ENCODE measurements at places on chromosomes 2 and 18.

DNA sequence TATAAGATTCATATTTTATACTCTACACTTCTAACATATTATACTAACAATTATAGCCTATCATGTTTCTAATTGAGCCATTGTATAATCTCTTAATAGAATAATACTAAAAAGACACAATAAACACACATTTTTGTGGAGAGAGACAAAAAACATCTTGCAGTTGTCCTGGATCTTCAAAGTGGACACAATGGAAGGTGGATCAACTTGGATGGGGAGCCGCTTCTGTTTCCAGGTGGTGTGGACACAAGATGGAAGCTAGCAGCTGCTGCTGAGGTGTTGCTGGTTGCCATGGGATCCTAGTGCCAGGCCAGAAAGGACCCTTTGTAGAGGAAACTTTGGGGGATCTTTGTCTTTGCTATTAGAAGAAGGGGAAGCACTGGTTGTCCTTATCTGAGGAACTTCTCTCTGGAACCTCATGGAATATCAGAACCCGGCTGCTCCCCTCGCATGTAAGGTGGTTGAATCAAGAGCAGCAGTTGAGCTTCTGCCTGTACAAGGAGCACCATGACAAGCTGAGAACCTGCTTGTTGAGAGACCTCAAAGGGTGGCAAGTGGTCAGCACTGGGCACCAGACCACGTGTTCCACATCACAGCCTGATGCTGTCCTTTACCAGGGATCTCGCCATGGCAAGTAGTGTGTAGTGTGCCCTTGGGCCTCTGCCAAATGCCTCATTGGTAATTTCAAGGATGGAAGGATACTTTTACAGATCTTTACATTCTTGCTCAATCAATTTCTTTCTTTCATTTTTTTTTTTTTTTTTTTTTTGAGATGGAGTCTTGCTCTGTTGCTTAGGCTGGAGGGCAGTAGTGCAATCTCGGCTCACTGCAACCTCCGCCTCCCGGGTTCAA, 232.2 kb downstream of the MYCN start:
- DNase-seq, result no peak

GRCh38 chr2:195407783-195408182, 249.2 kb upstream of the SLC39A10 start:
- peak; percentile 60 for DNase-seq

GRCh38 chr2:13779996-13780395, 852.5 kb upstream of the LRATD1 start:
- no peak for DNase-seq

DNA sequence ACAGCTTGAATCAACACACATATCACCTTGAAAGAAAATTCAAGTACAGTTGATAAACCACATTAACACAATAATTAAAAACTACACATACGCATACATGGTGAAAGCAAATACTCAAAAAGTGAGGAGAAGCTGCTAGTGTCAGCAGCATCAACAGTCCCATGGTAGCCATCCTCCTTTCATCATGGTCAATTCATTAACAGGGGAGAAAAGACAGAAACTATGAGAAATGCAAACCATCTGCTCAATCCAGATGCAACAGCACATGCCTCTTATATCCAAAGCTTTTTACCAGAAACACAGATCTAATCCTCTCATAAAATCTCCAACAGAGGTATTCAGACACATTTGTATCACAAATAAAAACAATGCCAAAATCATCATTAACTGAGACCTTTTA, 81.9 kb upstream of the CHRNA1 start:
- DNase-seq, result no peak

DNA sequence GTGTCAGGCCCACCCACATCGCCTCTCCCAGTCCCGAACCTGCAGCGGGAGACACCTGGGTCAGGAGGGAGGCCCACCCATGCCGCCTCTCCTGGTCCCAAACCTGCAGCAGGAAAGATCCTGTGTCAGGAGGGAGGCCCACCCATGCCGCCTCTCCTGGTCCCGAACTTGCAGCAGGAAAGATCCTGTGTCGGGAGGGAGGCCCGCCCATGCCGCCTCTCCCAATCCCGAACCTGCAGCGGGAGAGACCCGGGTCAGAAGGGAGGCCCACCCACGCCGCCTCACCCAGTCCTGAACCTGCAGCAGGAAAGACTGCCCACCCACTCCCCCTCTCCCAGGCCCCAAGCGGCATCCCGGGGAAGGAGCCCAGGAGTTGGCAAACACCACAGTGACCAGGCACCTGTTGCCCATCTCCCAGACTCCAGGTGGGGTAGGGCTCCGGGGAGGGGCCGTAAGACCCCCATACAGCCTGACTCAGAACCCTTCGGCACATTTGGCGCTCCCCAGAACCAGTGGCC, 7.8 kb downstream of the SLC66A2 start:
- no peak for DNase-seq

- no peak for DNase-seq
Observed at GRCh38 chr2:1137264-1137663, 186.6 kb downstream of the SNTG2 start.

DNA sequence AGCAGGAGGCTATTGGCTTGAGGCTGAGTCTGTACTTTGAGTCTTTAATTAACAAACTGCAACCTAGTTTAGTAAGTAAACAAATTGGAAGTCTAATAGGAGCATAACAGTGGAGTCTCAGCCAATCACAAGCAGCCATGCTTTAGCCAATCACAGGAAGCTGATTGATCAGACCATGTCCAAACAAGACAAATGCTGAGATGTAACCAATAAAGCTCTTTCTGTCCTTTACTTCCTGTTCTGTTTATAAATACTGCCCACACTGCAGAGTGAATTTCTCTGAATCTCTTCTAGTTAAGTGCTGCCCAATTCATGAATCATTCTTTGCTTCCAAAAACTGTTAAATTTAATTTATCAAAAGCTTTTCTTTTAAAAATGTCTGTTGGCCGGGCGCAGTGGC, 146.6 kb upstream of the DLX2 start:
- DNase-seq, result peak; percentile 73

- no peak for DNase-seq
Observed at GRCh38 chr2:101087638-101088037, 63.5 kb downstream of the TBC1D8 start.

- DNase-seq, result peak; percentile 34
Observed at GRCh38 chr2:27042985-27043634, 8.4 kb upstream of the AGBL5 start.

DNA sequence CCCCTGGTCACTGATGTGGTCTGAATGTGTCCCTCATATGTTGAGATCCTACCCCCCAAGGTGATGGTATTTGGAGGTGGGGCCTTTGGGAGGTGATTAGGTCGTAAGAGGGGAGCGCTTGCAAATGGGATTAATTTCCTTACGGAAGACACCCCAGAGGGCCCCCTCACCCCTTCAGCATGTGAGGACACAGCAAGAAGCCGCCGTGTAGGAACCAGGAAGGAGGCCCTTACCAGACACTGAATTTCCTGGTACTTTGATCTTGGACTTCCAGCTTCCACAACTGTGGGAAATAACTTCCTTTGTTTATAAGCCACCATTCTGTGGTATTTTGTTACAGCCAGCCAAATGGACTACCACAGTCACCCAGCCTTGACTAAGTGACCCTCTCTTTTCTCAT, 35.9 kb downstream of the NCK2 start:
- DNase-seq, result no peak

- DNase-seq, result no peak
Observed at GRCh38 chr2:238963161-238963970, 115.5 kb downstream of the TWIST2 start.

- peak; percentile 5 for DNase-seq
Observed at GRCh38 chr2:172811027-172811426, 75.4 kb downstream of the RAPGEF4 start.

DNA sequence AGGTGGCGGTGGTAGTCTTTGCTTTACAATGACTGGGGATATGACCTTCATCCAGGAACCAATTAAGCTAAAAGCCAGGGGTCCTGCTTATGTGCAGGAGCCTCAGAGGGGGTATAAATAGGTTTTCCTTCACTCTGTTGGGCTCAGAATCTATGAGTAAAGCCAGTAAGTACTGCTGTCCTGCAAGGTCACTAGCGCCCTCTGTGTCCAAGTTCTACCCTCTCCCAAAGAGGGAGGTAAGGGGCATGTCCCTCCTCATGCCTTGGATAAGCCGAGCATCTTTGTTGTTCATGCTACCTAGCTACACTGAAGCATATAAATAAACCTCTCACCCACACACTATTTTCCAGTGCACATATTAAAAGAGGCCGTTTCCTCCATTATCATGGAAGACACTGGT, 79.4 kb downstream of the SPRED2 start:
- no peak for DNase-seq

GRCh38 chr2:119723784-119724467, 35.8 kb upstream of the PTPN4 start:
- no peak for DNase-seq

DNA sequence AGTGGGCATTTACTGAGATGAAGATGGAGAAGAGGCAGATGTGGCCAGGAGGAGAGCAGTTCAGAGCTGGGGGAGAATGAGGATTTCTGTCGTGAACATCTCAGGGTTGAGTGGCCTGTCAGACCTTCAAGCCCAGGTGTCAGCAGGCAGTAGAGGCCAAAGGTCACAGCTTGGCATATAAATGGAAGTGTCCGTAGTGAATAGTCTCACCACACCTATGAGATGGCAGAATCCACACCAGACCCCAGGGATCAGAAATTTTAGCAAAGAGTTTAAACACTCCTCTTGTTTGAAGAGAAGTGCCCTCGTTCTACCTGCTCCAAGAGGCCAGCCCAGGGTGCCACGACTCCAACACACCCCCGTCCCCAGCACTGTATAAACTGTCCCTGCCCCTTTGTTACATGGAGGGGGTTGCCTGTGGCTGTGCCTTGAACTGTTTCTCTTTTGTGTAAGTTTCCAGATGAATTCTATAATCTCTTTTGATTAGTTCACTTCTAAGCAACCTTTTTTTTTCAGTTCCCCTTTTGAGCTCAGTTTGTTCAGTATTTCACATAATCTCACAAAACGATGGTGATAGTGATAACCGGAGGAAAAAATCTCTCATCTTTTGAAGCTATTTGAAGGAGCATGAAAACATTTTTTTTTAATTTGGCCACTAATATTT, 69.0 kb upstream of the TTC39C start:
- DNase-seq, result no peak

DNA sequence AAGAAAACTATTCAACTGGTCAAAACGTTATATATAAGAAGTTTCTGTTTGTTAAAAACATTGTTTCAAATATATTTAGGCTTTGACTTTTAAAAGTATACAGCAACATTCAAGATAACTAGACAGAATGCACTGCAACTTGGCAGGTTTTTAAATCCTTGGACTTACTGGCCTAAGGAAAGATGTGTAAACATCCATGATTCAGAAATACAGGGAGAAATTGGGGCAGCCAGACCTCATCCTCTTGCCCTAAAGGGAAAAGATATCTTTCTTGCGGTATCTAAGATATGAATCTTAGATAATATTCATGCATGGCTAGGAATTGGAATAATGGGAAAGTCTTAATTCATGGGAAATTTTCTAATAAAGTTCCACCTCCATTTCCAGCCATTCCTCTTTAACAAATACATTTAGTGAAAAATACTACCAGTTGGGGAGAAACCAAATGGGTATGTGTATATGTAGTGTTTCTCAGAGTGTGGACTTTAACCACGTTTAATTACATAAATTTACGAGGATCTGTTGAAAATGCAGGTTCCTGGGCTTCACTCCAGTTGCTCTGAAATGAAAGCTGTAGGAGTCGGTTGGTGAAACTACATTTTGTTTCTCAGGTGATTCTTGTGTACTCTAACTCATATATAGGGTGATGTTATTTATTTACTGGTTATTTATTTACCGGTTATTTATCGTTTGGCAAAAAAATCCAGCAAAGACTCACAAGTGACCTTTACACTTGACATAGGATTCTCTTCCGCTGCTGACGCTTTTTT, 587 bp upstream of the TANK start:
- no peak for DNase-seq

DNA sequence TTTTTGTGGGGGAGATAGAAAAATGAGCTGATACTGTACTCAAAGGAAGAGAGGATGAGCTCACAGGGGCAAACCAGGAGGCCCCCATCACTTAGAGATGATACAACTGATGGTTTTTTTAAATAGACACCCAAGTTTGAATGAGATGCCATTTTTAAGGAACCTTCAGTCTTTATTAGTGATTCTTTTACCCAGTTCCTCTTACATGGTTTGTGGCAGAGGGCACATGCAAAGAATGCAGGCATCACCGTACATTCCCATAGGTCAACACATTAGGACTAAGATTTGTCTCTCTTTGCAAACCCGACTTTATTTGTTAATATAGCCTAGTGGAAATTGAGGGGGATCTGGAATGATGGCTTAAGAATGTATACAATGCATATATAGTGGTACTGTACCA, 250.9 kb downstream of the ASXL3 start:
- no peak for DNase-seq

GRCh38 chr2:237121321-237121720, 35.6 kb downstream of the COPS8 start:
- DNase-seq, result no peak

DNA sequence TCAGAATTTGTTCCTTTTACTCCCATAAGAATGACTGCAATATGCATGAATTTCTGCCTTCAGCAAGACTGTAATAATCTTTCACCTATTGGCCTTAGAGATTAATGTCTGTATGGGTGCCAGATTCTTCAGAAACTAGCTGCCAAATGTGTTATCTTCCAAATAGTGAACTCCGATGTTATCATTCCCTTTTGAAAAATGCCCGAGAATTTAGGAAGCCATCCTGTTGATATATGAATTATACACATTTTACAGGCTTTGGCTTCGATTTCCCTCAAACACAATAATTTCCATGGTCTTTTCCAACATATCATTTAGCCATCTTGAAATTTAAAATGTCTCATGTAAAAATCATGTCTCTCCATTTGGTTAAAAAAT, 101.5 kb downstream of the ZNF521 start:
- DNase-seq, result no peak

GRCh38 chr2:72015266-72015665, 132.4 kb downstream of the CYP26B1 start:
- no peak for DNase-seq

GRCh38 chr2:39234754-39235153, 9.0 kb downstream of the CDKL4 start:
- DNase-seq, result peak; percentile 33

DNA sequence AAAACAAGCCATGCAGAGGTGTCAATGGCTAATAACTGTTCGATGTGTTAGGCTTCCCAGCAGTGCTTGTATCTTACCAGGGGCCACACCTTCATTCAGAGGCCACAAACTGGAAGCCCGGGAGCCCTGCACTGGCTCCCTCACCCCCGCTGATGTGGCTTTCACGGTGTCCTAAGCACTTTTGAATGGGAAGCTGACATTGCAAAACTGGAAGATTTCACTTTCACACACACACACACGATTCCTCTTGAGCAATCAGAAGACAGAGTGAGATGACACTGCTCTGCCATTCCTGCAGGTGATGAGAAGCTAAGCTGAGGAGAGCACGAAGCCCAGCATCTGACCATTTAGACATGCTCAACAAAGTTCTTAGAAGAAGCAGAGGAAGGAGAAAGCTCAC, 8.6 kb upstream of the ZNF407 start:
- no peak for DNase-seq

DNA sequence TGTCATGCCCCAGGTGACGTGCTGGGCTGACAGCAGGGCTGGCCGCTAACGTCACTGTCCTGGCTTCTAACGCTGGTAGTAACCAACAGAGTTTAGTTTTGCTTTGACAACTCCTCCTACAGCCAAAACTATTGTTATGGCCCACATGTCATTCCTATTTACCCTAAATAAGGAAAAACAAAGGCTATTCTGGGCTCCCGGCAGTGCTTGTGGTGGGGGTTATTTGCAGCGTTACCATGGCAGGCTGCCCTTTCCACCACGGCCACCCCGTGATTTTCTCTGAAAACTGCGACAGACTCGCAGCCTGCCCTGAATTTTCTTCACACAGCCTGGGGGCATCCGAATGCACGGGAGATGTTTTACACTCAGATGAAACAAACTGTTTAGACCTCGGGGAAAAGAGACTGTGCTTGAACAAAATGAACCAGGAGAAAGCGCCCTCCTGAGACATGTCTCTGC, 115.2 kb downstream of the FAM210A start:
- DNase-seq, result peak; percentile 0
